Dermis microvascular lymphatic vessel endothelial cell (primary cell): ENCODE measurements at places on chromosomes 13 and 19.

- no peak for DNase-seq
Observed at GRCh38 chr19:16143399-16144215, at the start of gene HSH2D. Gene HSH2D, plus strand, starts transcription at chr19:16143685. Its CDS starts 5,066 bp downstream, at chr19:16148751.

DNA sequence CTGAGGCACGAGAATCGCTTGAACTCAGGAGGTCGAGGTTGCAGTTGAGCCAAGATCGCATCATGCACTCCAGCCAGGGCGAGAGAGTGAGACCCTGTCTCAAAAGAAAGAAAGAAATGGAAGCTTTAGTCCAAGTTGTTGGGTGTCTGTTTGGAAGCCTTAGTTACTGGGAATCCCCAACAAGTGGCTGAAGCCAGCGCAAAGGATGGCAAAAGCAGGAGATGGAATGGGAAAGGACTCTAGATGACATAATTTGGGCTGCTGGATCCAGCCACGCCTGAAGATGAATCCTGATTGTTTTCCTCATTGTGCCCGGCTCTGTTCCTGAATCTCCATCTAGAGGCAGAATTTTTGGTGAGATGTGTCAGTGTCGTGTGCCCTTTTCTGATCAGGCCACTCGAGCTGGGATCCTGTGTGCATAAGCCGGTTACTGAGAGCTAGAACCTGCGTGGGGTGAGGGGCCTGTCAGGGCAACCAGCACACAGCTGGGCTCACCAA is 18.1 kb downstream of the CEBPA start:
- no peak for DNase-seq

DNA sequence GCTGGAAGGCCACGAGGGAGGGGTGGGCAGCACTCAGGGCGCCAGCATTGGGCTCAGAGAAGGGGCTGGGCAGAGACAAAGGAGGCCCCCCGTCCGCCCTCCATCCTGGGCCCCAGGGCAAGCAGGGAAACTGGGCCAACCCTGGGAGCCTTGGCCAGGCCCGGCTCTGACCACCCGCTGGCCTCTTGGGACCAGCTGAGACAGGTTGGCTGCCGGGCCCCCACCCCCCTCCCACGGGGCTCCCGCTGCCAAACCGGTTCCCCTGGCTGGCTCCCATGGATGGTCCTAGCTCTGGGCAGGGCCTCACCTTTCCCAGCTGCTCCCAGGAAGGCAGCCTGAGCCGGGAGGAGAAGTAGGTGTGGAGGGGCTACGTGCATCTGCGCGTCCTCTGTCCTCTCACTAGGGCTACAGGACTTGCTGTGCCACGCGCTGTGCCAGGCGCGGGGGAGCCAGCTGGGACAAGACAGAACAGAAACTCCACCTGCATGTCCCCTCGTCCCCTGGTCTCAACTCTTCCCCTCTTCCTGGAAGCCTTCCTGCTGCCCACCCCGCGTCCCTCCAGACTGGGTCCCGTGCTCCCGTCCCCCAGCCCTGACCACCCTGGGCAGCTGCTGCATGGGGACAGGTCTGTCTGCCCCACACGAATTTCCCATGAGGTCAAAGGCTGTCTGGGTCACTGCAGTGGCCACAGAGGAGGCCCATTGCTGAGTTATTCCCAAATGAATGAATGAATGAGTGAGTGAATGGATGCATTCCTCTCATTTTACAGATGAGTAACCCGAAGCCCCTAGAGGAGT is 29.1 kb upstream of the NCCRP1 start:
- no peak for DNase-seq

DNA sequence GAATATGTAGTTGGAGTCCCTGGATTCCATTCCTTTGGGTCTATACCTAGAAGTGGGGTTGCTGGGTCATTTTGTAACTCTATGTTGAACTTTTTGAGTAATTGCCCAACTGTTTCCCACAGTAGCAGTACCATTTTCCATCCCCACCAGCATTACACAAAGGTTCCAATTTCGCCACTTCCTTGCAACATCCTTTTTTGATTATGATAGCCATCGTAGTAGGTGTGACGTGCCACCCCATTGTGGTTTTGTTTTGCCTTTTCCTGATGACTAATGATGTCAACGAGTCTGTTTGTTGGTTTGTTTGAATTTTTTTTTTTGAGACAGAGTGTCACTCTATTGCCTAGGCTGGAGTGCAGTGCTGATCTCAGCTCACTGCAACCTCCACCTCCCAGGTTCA is 3.3 kb upstream of the PEX11G start:
- DNase-seq: peak; percentile 88

DNA sequence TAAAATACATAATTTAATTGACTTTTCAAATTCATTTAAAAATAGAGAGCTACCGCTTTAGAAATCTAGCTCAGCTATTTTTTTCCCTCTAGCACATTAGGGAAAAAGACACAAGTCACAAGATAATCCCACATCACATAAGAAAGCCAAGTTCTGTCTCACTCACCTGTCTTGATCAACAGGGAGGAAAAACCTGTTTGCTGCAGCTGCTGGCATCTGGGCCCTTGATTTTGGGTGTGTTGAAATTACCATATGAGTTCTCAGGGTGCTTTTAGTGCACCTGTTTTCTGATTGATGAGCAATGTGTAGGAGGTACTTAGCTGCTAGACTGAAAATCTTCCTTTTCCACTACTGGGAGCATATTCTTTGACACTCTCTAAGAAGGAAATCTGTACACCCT is 53.8 kb downstream of the ZDHHC20 start:
- no peak for DNase-seq

GRCh38 chr19:12126707-12127106 is 13.4 kb downstream of the ZNF20 start:
- no peak for DNase-seq

DNA sequence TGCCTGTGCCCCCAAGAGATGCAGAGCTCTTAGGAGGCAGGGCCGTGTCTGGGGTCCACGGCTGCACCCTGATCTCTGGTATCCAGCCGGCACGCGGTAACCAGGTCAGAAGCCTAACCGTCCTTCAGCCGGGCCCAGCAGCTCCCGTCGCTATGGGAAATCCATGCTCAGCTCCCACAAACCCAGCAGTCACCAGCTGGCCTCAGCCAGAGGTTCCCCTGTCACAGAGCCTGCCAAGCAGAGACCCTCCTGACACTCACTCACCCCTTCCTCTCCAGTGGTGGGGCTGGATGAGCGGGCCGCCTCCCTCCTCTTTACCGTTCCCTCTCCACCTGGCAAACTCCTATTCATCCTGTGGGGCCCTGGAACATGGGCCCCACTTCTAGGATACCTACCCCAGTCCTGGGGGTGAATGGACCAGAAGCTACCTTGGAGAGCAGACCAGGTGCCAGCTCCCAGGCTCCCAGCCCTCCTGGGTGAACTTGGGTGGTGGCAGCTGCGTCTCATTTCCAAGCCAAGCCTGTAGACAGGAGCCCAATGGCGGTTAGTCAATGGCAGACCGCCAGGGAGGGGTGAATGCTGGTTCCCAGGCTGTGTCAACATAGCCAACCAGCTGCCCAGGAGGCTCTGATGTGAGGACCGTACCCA is 21.4 kb upstream of the TCF3 start:
- DNase-seq: no peak

DNA sequence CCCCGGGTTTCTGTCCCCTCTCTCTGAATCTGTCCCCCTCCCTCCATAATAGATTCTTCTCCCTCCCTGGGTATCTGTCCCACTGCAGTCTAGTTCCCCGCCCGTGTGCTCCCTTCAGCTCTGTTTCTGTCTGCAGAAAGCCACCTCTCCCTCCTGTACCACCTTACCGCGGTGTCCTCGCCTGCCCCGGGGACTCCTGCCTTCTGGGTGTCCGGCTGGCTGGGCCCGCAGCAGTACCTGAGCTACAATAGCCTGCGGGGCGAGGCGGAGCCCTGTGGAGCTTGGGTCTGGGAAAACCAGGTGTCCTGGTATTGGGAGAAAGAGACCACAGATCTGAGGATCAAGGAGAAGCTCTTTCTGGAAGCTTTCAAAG is 1.3 kb downstream of the FCGRT start:
- no peak for DNase-seq

DNA sequence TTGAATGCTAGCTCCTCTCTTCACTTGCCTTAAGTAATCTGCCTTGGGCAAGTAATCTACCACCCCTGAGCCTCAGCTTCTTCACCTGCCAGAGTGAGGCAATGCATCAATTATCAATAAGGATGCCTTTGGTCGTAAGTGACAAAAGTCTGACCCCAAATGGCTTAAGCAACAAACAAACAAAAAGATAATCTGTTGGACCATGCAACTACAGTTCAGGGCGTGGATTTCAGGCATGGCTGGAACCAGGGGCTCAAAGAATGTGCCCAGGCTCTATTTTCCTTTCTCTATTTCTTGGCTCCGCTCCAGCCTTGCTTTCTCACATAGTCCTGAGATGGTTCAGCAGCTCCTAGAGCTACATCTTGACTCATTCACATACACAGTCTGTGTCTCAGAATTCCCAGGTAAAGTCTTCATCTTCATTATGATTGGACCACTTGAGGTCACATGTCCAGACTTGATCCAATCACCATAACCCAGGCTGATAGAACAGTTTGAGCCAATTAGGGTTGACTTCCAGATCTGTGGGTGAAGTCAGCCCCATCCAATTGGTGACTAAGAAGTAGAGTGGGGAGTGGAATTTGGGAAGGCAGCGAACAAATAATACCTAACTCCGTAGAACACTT is 29.6 kb downstream of the ACSBG2 start:
- no peak for DNase-seq
